Calu3 (cell line): ENCODE measurements at places on chromosomes 12 and 14. TPM values are rescaled to one million over a fixed set of nuclear protein-coding genes. Genes with fewer than 3 reads are reported as not detected.
A peak's percentile ranks its signal among the peaks of the same experiment; 100 is the strongest.

DNA sequence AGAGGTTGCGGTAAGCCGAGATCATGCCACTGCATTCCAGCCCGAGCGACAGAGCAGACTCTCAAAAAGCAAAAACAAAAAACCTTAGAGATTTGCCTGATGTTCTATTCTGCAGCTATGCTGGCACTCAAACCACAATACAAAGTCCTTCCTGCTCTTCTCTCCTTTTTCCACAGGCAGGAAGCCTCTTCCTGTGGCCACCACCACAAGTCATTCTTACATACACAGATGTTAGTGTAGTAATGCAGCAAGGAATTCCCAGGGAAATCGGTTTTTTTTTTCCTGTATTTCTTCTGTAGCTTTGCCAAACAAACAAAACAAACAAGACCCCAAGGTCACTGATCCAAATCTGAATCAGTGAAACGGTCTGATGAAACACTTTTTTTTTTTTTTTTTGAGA lies 104.3 kb downstream of the FIGNL2 start:
- no peak for DNase-seq

- peak; percentile 73 for DNase-seq
Observed at GRCh38 chr12:102811110-102811737, 105.8 kb downstream of the PAH start.

- no peak for DNase-seq
Observed at GRCh38 chr14:76882651-76883050, 56.4 kb downstream of the LRRC74A start.

The KIF26A gene
- 0.07 TPM in 2 replicates for total RNA-seq

GRCh38 chr14:104386151-104386841 lies 193.3 kb upstream of the C14orf180 start:
- DNase-seq: no peak

DNA sequence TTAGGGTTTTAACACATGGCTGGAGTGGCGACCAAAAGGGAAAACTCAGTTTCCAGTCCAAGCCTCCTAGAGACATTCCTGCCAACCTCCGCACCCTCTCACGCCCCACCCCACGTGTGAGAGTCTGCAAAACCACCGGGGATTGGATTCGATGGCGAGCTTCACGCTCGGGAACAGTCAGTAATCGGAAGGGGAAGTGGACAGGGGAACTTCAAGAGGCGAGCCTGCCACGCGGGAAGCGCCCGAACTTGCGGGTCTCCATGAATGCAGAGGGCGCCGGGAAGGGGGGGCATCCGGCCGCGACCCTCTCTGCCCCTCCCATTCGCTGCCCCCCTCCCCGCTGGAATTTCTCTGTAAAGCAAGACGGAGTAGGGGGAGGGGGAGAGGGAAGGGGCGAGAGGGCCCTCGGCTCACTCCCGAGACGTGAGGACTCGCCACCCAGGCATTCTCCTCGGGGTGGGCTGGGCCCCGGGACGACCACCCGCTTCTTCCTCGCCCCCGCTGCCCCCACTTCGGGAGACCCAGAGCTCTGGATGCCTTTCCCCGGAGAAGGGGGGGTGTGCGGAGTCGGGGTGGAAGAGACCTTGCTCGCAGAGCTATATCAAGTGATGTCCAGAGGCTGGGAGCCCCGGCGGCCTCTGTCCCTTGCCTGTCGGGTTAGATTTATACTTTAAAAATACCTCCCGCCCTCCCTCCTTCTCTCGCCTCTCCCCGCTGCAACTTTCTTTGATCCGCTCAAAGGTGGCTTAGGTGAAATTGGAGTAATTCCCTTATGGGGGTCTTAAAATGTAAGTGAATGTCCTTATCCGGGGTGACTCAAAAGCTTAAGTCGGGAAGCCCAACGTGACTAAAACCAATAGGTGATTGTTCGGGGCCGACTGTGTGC lies 2.5 kb upstream of the CCND2 start:
- DNase-seq: no peak

DNA sequence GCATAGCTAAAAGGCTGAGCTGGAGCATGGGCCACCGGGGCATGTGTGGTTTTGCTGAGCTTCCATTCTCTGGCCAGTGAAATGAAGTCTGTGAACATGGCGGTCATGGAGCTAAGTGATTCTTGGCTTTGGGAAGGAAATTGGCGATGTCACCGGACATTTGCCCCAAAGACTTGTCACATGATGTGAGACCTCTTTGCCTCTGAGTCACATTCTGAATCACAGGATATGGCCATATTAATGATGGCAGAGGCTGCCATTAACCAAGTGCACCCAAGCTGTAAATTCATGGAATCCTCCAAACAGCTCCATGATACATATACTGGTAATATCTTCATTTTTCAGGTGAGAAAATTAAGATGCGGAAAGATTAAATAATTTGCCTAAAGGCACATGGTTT lies 27.4 kb upstream of the BATF start:
- DNase-seq: no peak

DNA sequence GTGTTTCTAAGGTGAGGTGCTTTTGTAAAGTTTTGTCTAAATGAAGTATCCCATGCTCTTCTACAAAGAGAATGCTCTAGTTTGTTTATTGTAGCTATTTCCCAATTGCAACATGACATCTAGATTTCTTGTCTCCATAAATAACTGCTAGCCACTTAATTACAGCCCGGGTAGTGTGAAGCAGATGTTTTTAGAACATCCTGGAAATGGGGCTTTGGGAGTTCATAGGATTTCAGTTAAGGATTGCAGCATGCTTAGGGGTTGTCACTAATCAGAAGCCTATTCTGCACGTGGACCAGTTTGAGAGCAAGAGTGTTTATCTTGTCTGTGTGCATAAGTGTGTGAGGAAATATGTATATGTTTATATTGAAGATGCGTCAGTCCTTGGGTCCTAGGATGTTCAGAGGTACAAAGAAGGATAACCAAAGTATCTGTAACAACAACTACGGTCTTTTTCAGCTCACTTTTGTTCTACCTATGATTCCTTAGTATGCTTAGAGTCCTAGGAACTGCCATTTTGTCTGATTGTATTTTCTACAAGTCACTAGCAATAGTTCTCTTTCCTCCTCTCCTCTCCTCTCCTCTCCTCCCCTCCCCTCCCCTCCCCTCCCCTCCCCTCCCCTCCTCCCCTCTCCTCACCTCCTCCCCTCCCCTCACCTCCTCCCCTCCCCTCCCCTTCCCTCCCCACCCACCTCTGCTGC lies 135.3 kb downstream of the ACSS3 start:
- no peak for DNase-seq

DNA sequence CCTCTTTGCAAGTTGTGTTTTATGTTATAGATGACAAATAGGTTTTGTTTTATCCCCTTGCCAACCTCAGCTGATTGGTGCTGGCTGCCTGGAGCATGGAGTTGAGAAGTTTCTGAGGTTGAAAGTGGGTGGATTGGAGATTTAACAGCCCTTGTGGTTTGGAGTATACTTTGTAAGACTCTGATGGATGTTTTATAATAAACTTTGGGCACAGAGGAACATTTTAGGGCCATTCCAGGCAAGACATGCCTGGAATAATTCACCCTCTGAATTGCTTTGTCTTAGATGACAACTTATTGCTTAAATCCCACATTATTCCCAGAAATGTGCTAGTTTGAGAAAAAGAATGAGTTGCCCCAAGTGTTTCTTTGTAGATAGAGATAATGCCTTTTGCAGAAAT lies 158.9 kb downstream of the SLC5A8 start:
- no peak for DNase-seq

DNA sequence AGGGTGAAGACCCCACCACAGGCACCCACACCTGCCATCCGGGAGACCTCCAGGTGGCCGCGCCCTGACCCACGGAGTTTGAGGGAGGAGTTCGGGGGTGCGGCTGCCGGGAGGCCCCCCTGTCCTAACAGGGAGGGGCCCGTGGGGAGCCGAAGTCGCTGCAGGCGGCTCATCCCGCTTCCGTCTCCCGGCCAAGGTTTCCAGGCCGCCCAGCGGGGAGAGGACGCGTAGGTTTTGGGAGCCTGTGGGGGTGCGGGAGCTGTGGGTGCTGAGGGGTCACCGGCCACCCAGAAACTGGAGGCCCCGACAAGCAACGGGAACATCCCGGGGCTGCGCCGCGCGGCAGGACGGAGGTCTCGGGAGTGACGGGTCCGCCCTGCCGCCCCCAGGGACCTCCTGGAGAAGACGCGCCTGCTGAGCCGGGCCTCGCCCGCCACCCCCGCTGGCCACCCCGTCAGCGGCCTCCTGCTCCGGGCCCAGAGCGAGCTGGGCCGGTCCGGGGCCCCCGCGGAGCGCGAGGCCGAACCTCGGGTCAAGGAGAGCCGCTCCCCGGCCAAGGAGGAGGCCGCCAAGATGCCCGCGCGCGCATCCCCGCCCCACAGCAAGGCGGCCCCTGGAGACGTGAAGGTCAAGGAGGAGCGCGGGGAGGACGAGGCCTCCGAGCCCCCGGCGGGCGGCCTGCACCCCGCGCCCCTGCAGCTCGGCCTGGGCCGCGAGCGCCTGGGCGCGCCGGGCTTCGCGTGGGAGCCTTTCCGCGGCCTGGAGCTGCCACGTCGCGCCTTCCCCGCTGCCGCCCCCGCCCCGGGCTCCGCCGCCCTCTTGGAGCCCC lies 27.6 kb downstream of the LRCOL1 start:
- DNase-seq: no peak

GRCh38 chr12:120421701-120422100 lies 16.2 kb upstream of the COX6A1 start:
- no peak for DNase-seq

GRCh38 chr12:47017901-47018475 lies 61.4 kb upstream of the PCED1B start:
- no peak for DNase-seq

DNA sequence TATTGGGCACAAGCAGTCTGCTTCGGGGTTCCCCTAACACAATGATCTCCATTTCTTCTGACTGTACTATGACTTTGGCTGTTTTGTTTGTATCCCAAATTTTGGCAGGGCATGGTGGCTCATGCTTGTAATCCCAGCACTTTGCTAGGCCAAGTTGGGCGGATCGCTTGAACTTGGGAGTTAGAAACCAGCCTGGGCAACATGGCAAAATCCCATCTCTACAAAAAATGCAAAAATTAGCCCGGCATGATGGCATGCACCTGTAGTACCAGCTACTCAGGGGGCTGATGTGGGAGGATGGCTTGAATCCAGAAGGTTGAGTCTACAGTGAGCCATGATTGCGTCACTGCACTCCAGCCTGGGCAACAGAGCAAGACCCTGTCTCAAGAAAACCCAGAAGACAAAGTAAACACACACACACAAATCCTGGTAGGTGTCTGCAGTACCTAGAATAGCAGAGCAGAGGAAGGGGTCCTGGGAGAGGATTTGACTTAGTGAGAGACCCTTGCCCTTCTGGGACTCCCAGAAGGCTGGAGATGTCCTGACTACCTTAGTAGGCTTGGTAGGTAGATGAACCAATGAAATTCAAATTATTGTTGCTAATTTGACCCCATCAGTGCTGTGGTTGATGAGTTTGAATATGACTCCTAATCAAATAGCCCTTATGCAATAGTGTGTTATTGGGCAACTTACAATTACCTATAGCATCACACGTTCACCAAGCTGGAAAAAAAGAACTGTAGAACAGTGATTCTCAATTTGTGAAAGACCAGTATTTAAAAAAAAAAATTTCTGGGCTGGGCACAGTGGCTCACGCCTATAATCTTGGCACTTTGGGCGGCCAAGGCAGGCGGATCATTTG lies 6.8 kb upstream of the AEBP2 start:
- DNase-seq: no peak

GRCh38 chr14:37138898-37139297 lies 33.5 kb downstream of the SLC25A21 start:
- DNase-seq: no peak

DNA sequence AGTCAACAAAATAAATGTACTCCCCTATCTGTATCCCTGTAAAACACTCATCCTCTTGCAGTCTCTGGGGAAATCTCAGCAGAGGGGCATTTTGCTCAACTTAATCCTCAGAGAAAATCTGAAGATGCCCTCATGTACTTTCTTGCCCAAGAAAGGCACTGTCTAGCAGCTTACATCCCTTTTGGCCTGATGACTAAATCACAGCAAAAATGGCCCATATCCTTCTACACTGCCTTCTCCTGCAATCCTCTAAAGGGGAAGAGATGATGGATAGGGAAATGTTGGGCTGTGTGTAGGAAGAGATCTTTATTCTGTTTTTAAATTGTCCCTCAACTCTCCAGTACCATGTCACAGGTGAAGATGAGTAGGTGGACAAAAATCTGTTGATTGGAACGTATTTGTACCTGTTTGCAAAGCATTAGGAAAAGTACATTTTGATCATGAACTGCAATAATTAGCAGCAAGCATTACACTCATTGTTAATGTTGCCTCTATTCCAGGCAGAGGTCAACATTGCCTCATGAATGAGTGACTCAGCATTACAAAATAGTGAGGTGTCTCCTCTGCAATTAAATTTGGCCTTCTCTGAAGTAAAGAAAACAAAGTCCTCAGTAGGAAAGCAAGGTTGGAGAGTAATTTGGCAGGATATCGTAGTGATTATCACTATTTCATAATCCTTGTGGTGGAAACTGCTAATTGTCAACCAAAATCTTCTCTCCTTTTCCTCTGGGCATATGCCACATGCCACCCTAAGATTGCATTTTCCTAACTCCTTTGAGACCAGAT lies 172.4 kb upstream of the CAND1 start:
- DNase-seq: no peak

DNA sequence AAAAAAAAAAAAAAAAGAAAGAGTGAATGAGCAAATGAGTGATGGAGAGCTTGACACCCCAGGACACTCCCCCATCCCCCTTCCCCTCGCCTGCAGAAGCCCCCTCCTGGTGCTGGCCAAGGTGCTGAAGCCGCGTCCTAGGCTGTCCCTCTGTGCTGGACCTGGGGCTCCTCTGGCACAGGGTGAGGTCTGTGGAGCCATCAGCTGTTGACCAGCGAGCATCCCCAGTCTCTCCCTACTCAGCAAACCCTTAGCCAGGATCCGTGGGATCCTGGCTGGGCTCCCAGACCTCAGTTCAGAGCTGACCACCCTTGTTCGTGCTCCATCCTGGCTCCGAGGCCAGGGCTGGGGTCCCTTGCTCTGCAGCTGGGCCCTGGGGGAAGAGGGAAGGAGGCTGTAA lies 5.4 kb upstream of the KIF26A start:
- DNase-seq: no peak

DNA sequence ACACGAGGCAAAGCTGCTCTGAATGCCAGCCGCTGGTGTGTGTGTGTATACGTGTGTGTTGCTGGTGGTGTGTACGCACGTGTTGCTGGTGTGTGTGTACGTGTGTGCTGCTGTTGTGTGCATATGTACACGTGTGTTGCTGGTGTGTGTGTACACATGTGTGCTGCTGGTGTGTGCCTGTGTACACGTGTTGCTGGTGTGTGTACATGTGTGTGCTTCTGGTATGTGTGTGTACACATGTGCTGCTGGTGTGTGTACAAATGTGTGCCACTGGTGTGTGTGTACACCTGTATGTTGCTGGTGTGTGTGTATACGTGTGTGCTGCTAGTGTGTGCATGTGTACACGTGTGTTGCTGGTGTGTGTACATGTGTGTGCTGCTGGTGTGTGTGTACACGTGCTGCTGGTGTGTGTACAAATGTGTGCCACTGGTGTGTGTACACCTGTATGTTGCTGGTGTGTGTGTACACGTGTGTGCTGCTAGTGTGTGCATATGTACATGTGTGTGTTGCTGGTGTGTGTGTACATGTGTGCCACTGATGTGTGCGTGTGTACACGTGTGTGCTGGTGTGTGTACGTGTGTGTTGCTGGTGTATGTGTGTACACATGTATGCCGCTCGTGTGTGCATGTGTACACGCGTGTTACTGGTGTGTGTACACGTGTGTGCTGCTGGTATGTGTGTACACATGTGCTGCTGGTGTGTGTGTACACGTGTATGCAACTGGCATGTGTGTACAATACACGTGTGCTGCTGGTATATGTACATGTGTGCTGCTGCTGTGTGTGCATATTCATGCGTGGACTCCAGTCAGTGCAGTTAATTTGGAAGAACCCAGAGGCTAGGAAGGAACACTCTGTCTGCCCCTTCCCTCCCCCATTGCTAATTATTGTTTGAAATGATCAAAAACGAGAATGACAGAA lies 47.2 kb downstream of the CACNA2D4 start:
- no peak for DNase-seq

GRCh38 chr12:43099691-43100163 lies 452.3 kb downstream of the ADAMTS20 start:
- DNase-seq: no peak
